ENCODE measurements at places on chromosomes 3 and 15.

- no peak for DNase-seq
These were observed 380.5 kb downstream of the FOXP1 start for GRCh38 chr3:71202848-71203533.

- DNase-seq: no peak
These were observed 105.3 kb upstream of the ACP3 start for GRCh38 chr3:132211896-132212295.

DNA sequence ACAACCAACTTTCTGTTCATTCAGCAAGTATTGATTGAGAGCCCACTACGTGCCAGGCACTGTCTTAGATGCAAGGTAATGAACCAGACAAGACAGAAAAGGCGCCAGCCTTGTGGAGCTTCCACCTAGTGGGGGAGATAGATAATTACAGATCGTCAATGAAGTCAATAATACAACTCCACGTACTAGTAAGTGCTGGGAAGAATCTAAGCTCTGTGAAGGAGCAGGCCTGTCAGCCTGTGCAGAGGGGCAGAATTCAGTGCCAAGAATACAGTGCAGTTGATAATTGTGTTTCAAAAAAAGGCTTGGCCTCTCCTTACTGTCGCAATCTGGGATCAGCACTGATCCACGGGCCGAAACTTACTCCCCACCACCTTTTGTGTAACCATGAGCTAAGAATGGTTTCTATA lies 186.3 kb downstream of the FEZF2 start:
- no peak for DNase-seq

DNA sequence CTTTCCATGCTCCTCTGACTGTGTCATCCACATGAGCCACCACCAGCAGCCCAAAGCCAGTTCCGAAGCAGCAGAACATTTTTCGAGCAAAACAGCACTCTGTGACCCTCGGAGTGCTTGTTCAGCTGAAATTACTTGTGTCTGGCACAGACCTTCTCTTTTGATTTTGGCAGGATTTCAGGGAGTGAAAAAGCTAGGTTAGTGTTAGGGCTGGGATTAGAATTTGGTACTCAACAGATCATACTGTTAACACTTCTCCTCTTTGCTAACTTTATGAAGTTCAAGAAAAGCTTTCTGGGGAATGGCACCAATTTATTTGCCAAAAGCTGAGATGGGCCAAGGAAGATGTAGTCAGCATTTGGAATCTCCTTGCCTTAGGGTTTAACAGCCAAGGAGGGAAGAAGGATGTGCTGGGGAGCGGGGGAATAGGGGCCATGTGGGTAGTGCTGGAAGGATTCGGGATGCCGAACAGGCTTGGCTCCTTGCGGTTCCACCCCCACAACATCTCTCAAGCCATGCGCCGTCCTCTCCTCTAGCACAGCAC lies 55.1 kb upstream of the TRA2B start:
- DNase-seq: no peak

DNA sequence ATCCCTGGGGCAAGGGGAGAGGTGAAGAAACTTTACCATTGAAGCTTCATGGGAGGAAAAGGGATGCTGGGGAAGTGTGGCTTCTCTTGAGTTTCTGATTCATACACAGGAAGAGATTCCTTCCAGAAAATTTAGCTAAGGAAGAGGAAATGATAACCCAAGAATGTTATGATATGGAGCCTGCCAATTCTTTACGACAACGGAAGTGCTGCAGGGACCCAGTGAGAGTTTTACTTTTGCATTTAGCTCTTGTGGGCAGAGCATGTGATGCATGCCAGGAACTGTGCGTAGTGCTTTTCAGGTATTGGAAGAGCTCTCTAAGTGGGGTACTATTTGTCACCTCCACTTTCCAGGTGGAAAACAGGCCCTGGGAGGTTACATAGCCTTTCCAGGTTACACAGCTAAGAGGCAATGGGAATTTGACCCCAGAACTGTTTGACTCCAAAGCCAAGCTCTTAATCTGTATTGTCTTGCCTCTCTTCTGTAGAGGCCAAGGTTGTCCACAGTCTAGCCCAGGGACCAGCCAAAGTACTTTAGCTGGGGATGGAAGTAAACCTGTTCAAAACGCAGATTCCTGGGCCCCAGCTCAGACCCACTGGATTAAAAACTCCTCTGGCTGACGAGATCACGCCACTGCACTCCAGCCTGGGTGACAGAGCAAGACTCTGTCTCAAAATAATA lies 23.0 kb downstream of the CMTM7 start:
- no peak for DNase-seq

- DNase-seq: peak; percentile 97
These were observed 8.9 kb upstream of the RTP3 start for GRCh38 chr3:46488735-46489361.

DNA sequence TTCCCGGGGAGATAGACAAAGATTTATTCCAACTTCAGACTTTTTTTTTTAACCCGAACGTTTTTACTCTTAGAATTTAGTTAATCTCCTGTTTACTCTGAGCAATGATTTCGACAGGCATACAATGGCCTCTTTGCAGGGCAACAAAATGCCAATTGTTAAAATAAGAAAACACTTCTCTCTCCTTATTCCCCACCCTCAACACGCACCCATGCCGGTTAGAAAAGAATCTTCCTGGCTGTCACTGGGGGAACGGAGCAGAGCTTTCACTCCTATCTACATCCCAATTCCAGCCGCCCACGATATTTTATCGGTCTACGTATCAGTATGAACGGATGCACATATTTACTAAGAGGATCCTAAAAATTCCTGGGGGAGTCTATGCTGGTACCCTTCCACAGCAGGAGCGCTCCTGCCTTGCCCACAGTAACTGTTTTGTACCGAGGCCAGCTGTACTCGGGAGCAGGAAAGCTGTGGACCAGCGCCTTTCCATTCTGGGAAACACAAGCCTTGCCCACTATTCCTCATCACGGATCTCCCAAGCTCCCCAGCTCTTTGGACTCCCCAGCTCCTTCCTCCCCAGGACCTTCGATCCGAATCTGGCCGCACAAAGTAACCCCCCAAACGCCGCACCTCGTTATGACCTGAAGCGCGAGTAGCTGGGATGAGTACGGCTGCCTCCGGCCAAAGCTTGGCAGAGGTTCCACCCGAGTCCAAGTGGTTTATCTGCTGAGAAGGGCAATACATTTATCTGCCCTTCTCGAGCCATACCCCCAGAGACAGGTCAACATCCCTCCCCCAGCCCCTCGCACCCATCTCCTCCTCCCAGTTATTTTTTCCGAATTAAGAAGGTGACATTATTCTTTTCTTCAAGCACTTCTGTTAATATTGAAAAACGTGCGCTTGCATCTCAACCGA lies 2.2 kb upstream of the FOXB1 start:
- DNase-seq: no peak

GRCh38 chr3:41200669-41201021 lies 1.3 kb downstream of the CTNNB1 start:
- DNase-seq: peak; percentile 41

GRCh38 chr3:61520966-61521628 lies 40.3 kb upstream of the PTPRG start:
- DNase-seq: no peak

- no peak for DNase-seq
These were observed 40.6 kb downstream of the TPRA1 start for GRCh38 chr3:127549826-127550467.

GRCh38 chr15:39925112-39925842 lies 5.2 kb upstream of the GPR176 start:
- DNase-seq: no peak

DNA sequence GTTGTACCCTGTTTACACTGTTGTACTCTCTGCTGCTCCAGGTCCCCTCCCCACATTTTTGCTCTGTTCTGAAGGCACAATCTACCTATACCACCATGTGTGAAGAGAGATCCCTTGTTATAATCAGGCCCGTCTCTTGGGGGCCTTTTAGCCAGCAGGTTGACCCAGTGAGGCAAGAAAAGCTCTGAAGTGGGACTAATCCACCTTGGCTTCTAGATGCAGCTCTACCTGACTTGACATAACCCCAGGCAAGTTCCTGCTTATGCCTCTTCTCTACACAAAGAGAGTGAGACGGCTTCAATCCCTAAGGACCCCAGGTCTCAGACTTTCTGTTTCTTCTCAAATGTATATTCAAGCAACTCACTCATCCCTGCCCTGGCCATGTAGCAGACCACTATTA lies 56.9 kb upstream of the MANF start:
- DNase-seq: no peak

- DNase-seq: no peak
These were observed 395.8 kb downstream of the FOXP1 start for GRCh38 chr3:71187715-71188114.

- DNase-seq: no peak
These were observed 954 bp downstream of the CLDN11 start for GRCh38 chr3:170419557-170420087.

- DNase-seq: no peak
These were observed 117.3 kb downstream of the RPL22L1 start for GRCh38 chr3:170752571-170753155.

DNA sequence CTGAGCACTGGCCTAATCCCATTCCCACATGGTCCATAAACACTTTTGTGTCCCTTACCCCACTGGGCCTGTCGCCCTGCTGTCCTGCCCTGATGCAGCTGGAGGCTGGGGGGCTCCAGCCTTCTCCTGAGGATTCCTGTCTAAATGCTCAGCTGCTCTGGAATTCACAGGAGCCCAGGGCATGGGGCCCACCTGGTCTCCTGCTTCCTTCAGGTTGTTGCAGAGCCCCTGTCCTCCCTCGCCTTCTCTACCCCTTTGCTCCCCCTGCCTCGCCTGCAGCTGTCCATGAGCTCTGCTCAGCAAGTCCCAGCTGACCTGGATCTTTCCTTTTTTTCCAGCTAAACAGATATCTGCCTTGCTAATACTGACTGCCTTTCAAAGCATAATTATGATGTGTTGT lies 286.9 kb downstream of the XXYLT1 start:
- DNase-seq: no peak

DNA sequence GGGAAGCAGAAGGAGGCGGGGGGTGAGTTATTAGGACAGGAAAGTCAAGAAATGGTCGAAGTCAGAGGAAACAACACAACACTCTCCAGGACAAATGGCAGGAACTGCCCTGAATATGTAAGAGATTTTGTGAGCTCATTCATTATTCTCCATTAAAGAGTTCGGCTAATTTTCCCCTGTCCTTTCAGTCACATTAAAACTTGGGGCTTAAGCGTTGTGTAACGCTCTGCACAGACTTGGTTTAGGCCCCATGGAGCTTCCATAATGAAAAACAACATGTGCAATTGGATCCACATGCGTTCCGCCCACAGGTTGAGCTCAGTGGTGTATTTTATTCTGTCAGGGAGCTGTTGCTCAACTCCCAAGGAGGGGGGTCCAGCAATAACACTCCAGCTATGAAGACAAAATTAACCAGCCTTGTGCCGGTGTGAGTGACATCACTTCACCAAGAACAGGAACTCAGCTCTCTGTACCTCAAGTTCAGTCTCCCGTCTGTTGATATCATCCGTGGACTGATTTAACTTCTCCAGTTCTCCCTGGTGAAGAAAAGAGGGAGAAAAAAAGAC lies 2.3 kb downstream of the SH3BP5 start:
- DNase-seq: no peak

- no peak for DNase-seq
These were observed 784 bp upstream of the CISH start for GRCh38 chr3:50612234-50612882.

GRCh38 chr15:60392986-60393790 lies 4.6 kb downstream of the ANXA2 start:
- DNase-seq: peak; percentile 85

DNA sequence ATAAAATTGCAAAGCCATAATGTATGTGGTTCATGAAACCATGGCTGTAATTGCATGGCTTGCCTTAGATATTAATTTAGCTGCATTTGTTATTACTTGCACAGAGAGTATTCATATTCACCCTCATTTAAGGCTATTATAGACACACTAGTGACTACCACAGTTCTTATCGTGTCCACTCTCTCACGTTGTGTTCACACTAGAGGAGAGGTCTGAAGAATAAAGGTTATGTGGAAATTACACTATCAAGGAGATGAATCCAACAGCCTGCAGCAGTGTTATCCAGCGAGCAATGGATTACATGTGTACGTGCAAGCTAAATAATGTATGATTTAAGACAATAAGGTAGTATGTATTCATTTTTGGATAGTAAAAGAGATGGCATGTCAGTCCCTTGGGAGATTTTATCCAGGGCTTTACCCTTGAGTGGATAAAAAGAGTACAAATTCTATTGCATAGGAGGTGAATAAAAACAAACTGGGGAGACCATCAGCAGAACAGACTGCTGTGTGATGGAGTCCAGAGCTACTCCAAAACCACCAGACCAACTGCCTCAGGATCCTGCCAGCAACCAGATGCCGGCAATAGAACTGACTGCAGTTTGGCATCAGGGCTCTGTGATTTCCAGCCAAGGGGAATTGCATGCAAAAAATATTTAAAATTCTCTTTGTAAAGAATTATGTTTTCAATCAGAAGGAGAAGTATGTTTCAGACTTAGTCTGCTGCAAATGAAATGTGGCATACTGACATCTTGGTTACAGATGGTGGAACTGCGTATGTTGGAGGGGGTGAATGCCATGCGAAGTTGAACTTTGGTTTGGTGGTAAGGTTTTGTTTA lies 146.6 kb downstream of the RBMS3 start:
- no peak for DNase-seq

GRCh38 chr3:58256511-58256910 lies 18.9 kb downstream of the ABHD6 start:
- DNase-seq: no peak
